ENCODE measurements at places on chromosomes 4 and X.
A peak's percentile ranks its signal among the peaks of the same experiment; 100 is the strongest.

GRCh38 chr4:52991472-52991871, 129.4 kb downstream of the RASL11B start:
- no peak for DNase-seq

DNA sequence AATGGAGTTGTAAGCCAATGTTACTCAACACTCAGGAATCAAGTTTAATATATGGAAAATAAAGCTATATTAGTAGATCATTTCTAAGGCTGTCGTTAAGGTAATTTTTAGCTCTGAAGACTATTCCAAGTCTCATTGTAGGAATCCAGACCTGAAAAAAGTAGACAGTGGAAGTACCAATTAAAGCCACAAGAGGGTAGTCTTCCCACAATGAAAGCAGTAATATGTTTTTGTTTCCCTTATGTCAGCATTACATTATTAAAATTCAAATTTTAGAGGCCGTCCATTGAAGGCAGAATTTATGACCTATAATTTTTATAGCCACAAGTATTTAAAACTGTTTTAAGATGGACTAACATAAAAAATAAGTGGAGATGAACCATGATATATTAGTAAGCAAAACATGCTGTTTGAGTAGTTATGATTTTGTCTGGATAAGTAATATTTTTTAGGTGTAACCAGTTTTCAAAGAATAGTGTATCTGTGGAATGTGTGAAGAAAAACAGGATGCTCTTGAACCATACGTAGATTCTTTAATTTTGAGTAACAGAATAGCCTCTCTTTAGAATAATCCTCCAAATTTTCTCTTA, 372.6 kb upstream of the TECRL start:
- DNase-seq, result no peak

DNA sequence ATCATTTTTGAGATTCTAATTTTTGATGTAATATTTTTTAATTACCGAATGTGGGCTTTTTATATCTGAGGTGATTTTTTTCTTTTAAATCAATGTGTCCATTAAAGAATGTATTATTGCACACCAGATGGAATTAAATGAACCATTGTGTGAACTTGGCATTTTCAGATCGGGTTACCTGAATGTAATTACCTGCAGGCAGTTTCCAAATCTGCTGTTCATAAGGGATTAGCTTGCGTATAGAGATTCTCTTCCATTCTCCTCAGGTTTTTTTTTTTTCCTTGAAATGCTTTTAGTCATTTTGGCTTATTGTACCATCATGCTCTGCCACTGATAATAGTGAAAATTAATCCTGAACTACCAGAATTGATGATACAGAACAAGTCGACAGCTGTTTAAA, 511.5 kb upstream of the ATOH1 start:
- no peak for DNase-seq

GRCh38 chr4:3857269-3857926, 91.2 kb downstream of the ADRA2C start:
- no peak for DNase-seq

DNA sequence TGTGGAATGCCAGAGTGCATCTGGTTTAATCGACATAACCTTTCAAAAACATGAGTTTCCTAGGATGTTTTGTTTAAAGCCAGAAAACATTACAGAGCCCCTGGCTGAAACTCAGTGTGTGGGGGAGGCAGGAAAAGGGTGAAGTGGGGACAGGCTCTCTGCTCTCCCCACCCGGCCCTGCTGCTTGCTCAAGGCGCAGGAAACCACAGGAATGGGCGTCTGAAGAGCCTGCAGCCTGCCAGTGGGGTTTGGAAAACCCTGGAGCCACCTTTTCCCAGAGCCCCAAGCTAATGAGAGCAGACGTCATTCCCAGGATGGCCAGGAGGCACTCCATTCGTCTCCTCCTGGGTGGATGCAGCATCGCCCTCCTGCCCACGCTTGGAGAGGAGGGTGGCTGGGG, 240.6 kb downstream of the AFAP1 start:
- peak; percentile 70 for DNase-seq

- DNase-seq, result no peak
Measured at GRCh38 chr4:174425669-174426068, 96.6 kb downstream of the HPGD start.

GRCh38 chr4:144655491-144655890, 9.5 kb downstream of the HHIP start:
- DNase-seq, result no peak

DNA sequence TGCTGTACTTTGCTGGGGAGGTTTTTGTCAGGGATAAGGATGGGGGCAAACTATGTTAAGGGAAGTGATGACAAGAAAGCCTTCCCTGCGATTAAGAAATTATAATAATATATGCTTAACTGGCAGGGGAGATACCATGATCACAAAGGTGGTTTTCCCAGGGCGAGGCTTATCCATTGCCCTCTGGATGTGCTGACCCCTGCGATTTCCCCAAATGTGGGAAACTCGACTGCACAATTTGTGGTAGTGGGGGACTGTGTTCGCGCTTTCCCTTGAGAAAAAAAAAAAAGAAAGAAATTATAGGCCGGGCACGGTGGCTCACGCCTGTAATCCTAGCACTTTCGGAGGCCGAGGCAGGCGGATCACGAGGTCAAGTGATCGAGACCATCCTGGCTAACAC, 24.5 kb downstream of the SLC25A43 start:
- DNase-seq, result no peak

DNA sequence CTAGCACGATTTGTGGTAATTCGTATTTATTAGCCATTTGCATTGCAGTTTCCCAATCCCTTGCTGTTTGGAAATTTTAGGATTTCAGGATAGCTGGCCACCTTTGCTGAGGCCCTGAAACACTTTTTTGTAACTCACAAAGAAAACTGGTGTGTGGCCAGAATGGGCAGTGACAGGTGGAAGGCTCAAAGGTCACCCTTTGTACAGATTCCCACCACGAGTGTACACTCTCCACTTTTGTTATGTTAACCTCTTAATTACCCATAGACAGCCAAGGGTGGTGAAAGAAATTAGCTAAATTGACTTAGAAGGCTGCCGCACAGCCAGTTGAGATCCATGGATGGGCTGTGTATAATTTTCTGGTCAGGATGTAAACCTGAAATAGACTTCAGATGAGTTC, 109.7 kb upstream of the ARX start:
- DNase-seq, result no peak

DNA sequence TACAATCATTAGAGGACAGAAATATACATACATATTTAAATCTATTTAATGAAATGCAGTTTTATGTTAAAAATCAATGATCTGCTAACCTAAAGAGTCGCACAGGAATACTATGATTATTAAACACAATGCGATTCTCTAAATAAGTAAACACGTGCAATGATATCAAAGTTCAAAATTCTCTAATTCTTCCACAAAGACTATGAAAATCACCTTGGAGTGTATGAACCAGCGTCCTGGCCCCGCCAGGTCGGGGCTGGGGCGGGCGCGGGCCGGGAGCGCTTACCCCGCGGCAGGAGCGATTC, 608 bp upstream of the FAM200B start:
- DNase-seq, result no peak

DNA sequence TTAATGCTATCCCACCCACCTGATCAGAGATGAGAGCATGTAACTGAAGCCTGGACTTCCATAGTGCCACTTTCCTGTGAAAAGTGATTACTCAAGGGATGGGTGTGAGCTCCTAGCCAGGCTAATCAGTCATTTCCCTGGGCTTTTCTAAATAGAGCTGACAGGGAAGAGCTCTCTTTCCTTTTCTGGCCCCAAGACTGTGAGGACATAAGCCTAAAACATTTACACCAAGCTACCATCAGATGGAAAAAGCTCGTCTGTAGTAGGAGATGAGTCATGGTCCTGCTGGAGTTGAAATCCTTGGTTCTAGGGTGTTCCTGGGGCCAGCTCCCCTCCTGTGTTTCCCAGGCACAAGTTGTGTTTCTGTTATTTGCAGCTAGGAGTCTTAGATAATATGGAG, 52.4 kb upstream of the NDP start:
- no peak for DNase-seq

- no peak for DNase-seq
Measured at GRCh38 chrX:103776546-103776945, at the start of gene PLP1. TSS of gene PLP1 (plus strand) at chrX:103776840. CDS start at chrX:103776996, 156 bp downstream.

DNA sequence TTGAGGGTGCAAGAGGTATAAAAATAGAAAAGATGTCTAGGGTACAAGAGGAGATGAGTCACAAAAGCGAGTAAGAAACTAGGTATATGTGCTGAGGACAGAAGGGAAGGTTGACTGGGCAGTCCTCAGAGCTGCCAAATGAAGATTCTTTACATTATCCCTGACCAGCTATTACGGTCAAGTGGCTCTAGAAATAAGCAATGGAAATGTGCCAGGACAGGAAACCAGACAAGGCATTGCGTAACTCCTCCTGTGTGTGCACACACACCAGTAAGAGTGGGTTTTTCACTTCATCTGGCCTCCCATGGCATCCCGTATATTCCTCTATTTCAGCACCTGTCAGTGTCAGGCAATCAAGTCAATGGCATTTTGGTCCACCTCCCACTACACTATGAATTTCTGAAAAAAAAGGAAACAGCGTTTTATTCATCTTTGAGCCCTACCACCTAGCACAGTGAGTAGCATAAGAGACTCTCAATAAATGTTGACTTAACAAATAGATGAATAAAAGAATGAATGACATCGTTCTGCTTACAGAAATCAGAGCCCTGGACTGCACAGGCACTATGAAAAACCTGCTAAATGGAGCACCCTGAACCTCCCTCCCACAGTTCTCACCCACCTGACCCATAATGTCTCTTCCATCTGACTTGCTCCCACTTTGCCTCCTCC, 62.6 kb upstream of the KLF3 start:
- DNase-seq, result no peak

DNA sequence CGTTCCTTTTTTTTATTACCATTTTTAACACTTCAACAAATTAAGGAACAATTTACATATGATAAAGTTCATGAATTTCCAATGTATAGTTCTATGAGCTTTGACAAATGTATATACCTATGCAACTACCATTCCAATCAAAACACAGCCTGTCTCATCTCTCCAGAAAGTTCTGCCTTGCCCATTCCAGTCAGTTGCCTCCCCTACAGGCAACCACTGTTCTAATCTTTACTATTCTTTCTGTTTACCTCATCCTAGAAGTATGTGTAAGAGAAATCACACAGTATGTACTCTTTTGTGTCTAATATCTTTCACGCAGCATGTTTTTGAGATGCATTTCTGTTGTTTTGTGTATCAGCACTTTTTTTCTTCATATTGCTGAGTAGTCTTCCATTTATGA, 224.9 kb downstream of the KIT start:
- no peak for DNase-seq

GRCh38 chr4:1471443-1472147, 65.4 kb upstream of the NKX1-1 start:
- DNase-seq, result no peak

DNA sequence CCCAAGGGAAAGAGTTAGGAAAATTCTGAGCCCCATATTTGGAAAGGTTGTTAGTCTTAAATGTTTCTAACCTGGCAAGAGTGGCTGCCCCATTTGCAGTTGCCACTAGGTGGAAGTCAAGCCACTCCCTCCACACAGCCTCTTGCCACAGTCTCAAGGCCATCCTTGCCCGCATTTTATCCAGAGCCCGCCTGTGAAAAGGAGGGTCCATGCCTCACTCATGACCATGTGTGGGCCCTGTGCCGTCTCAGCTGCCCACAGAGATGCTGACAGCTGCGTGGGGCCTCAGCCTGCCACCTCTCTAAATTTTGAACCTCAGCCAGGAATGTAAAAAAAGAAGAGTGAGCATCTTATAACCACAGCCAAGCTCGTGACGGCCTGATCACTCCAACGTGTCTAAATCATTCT, 201.5 kb upstream of the FAM241A start:
- DNase-seq, result no peak

GRCh38 chrX:9873952-9874351, 87.7 kb downstream of the SHROOM2 start:
- DNase-seq, result no peak

GRCh38 chr4:2330091-2331042, 68.5 kb upstream of the MXD4 start:
- peak; percentile 46 for DNase-seq

DNA sequence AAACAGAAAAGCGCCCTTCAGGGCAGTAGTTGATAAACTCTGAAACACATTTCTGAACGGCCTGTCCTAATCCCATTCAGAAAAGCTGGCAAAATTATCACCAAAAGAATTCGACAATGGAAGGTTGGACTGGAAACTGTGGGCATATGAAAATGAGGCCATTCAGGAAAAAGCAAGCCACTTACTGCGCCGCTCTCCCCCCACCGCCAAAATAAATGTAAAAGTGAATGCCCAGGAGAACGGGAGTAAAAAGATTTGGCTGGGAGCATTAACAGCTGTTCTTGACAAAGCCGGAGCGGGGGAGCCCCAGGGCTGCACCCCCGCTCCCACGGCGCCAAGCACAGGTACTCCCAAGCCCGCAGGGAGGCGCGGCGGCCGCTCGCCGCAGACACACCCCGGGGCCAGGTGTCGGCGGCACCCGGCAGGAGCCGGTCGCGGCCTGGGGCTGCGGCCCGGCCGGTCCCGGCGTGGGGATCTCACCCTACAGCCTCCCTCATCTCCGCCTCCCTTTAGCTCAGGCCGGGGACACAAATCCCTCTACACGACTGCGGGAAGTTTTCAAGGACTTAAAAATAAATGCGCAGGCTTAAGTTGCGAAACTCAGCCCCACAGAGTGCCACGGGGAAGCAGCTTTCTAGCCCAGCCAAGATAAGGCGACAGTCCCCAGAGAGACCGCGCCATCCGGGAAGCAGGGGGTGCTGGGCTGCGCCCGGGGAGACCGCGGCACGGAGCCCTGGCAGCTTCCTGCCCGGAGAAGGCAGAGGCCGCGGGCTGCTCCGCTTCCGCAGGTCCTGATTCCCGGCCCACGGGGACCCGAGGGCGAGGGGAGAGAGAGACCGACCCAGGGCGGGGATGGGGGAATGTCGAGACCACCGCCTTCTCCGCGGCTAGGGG, 593 bp downstream of the SH3RF1 start:
- DNase-seq, result no peak

GRCh38 chr4:108466936-108467902, 153.2 kb upstream of the RPL34 start:
- peak; percentile 38 for DNase-seq

GRCh38 chrX:71420686-71421085, 54.5 kb downstream of the TAF1 start:
- DNase-seq, result no peak

DNA sequence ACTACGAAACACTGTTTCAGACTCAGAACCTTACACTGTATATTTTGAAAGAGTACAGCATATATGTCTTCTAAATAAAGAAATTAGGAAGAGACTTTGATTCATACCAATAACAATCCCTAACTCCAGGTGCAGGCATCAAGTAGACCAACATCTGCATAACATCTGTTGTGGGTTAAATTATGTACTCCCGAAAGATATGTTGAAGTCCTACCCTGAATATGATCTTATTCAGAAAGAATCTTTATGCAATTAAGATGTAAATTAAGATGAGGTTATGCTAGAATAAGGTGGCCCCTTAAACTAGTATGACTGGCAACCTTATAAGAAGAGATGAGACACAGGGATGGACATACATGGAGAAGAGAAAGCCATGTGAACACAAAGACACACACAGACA, 117.9 kb downstream of the INPP4B start:
- no peak for DNase-seq
